ENCODE measurements at places on chromosomes 11 and 22.

DNA sequence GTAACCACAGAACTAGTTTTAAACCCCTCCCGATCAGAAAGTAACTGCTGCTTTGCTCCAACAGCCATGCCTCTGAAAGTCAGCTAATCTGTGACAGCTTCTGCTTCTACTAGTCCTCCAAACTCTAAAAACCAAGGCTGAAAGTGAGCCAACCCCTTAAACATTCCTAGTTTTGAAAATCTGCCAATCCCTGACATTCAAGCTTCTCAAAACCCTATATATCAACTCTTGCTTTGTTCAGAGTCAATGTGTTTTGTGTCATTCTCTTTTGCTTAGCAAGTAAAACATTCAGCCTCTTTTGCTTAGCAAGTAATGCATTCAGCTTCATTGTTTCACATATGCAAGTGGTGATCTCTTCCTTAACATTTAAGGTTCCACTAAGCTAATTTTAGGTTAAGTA, 56.9 kb downstream of the ATG16L2 start:
- no peak for DNase-seq

DNA sequence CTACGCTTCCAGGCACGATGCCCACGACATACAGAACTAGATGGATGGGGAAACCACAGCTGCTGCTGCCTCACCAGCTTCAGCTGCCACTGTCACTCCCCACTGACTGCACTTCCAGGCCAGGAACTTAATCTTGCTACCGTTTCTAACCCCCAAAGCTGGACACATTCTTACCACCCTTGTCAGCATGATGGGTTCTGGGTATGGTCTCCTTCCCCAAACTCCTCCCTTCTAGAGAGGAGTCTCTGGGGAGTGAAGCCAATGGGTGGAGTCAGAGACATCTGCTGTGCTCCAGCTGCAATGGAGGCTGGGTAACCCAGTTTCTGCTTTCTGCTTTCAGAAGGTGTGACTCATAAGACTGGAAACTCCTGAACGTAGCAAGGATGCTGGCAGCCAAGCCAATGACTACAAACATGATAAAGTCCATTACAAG, 87.0 kb upstream of the THY1 start:
- no peak for DNase-seq

DNA sequence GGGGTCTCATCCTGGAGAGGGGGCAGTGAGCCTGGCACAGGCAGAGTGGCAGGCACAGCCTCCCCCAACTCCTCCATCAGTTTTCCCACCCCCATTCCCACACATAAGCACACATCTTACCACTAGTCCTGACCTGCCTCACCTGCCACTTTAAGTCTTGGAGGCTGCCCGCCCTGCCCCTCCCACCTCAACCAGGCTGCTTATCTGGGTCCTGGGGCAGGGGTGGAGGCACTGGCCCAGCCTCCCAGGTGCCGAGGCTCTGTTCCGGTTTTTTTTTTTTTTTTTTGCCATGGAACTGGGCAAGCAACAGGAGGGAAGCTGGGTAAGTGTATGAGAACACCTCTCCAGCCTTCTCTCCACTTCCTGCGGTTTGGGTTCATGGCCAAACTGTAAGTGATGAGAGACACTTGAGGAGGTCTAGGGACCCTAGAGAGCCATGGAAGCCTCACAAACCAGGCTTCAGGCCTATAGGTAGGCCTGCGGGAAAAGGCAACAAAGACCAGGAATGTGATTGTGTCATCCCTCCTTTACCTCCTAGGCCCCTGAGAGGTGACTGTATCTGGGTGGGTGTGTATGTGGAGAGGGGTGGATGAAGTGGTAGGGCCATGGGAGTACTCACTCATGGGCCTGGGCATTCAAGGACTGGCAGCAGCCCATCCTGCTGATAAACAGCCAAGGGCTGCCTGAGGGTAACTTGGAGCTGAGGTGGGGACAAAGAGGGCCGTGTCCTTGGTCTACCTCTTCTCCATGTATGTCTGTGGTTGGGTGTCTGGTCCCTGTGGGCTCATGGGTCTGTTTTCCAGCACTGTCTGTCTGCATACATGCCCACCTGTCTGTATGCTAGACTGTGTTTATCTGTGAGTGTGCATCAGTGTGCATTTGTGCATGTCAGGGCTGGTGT, 22.6 kb downstream of the PHLDB1 start:
- DNase-seq: no peak

- DNase-seq: no peak
Measured at GRCh38 chr22:47163856-47164513, 401.5 kb downstream of the TBC1D22A start.

DNA sequence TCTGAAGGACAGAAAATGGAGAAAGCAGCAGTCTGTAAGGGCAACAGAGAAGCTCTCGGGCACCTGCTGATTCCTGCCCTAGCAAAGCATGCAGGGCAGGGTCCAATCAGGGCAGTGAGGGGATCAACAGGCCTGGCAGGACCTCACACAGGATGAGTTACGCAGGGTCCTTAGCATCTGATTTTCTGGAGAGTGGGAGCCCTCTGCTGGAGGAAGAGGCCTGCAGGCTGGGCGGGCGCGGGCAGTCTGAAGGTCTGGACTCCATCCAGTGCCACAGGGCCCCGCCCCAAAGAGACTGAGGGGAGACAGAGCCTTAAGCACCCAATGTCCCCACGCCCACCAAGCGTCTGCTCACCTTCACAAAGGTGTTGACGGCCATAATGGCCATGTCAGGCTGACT, 28.9 kb downstream of the AP1B1 start:
- DNase-seq: no peak

DNA sequence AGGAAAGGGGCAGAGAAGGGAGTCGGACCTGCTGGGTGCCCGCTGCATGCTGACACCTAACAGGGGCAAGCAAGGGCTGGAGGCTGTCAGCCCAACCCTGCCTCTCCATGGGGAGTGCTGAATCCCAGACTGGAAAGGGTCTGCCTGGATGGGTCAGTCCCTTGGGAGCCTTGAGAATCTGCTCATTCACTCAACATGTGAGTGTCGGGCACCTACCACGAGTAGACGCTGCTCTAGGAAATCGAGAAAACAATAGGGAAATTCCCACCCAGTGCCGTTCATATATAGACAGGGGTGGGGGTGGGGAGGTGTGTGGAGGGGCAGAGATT, 4.4 kb upstream of the CTSD start:
- DNase-seq: no peak

- DNase-seq: no peak
Measured at GRCh38 chr22:42399315-42400271, 32.6 kb downstream of the NFAM1 start.

DNA sequence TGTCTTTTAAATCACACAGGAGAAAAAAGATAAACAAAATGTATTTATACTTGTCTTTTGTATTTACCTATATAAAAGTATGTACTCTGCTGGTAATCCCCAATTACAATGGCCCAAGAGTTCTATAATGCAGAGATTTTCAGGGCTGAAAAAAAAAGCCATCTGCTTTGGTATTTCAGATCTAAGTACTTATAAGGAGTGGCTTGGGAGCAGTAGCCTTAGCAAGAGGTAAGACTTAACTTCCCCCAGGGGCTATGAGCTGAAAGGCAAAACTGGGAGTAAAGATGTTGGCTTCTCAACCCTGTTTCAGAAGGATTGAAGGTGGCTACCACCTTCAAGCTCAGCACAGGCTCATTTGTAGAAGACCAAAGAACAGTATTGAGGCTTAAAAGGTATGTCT, 35.3 kb upstream of the EP300 start:
- no peak for DNase-seq

DNA sequence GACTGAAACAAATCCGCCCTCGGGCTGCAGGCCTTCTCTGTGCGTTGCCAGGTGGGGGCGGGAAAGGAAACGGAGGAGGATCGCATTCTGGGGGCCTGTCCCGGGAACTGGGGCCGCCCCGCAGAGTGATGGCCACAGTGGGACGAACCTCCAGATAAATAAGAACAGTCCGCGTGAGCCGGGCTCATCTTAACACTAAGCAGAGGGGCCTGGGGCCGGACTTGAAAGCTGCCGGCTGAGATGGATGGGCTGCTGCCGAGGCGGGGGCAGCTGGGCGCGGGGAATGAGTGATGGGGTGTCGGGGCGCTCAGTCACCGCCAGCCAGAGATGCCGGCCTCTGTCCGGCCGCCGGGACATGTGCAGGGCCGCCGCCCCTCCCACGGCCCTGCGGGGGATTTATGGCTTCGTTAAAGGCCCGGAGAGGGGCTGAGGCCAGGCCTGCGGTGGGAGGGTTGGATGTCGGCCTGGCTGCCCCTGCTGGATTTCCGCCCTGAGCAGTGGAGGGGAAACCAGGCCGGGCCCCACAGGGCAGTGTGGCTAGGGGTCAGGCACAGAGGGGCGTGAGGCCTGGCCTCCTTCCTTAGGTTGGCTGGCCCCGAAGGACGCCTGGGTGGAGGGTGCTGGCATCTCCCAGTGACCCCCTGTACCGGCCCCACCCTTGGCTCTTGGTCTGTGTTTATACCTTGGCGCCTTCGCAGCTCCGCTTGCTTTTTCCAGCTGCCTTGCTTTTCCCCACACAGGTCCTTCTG, 45.3 kb upstream of the CD82 start:
- no peak for DNase-seq

DNA sequence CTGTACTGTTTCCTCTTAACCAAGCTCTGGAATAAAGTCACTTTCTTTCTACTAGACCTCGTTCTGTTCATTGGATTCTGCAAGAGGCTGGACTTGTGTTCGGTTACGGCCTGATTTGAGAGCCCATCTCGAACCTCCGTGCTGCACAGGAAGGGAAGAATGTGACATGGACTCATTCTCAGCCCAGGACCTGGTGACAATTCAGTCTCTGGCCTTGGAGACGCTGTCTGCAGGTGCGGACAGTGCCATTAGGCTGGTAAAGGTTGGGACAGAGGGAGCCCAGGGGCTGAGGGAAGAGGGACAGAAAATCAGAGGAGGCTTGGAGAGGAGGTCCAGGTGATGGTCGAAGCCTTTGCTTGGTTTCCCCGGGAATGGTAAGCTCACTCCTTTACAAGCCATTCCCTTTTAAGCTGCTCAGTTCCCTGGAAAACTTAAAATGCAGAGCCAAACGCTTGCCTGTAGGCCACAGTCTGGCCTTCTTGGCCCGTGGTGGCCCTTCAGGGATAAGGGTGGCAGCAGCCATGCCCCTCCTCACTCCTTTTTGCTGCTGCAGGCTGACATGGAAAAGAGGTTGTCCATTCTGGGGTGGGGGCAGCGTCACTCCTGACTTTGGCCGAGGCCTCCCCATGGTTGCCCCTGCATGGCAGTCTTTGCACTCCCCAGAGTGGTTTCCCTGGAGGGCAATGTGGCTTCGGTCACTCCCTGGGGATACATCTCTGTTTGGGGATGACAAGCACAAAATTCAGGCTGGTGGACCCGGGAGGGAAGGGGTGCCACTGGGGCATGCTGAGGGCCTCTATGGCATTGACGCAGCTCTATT, 52.3 kb downstream of the SHISAL1 start:
- DNase-seq: no peak

- DNase-seq: no peak
Measured at GRCh38 chr11:57386178-57386940, 4.1 kb downstream of the PRG2 start.

GRCh38 chr11:106389101-106389500, 311.6 kb downstream of the AASDHPPT start:
- DNase-seq: no peak

DNA sequence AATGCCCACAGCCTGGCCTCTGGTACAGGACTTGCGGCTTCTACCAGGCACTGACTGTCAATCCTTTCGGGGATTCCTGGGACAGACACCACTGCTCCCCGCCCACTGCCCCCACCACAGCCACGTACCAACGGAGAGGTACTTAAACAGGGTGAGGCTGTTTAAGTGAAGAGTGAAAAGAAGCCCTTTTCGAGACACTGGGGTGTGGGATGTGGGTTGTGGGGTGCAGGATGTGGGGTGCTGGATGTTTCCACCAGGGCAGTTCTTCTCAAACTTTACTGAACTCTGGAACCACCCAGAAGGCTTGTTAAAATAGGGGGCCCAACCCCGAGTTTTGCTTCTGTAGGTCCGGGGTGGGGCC, 34.2 kb upstream of the PRR5 start:
- DNase-seq: no peak

GRCh38 chr11:102226702-102227490, 90.4 kb upstream of the BIRC3 start:
- no peak for DNase-seq

DNA sequence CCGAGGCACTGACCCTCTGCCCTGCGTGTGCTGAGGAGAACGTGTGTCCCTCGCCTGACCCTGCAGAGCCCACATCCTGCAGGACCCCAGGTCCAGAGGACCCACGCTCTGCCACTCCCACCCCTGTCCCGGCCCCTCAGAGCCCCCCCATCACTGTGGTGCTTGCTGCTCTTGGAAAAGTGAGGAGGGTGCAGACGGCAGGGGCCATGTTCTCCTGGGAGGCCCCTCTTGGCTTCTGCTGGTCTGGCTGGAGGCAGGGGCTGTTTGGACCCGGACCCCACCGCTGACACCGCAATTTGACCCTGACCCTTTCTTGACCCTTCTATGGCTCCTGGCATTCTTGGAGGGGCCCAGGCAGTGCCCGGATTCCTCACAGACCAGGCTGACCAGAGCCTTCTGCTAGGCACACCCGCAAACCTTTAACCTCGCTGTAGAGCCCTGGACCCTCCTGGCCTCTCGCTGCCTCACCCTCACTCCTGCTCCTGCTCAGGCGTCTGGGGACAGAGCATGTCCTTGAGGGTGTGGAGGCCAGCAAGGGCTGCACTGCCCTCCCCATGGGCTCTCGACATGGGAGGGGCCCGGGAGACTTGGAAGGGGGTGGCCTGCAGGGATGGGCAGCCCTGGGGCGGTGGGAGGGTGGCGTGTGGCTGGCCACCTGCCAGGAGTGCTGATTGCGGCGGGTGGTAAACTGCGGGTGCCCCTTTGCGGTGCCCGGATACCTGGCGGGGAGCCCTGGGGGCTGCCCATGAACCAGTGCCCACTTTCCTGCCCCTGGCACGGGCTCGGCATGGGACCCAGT, 37.0 kb upstream of the MUC5AC start:
- no peak for DNase-seq

- no peak for DNase-seq
Measured at GRCh38 chr22:43172191-43172590, 14.7 kb downstream of the TTLL12 start.

- DNase-seq: no peak
Measured at GRCh38 chr11:1516273-1517067, 29.9 kb upstream of the MOB2 start.

DNA sequence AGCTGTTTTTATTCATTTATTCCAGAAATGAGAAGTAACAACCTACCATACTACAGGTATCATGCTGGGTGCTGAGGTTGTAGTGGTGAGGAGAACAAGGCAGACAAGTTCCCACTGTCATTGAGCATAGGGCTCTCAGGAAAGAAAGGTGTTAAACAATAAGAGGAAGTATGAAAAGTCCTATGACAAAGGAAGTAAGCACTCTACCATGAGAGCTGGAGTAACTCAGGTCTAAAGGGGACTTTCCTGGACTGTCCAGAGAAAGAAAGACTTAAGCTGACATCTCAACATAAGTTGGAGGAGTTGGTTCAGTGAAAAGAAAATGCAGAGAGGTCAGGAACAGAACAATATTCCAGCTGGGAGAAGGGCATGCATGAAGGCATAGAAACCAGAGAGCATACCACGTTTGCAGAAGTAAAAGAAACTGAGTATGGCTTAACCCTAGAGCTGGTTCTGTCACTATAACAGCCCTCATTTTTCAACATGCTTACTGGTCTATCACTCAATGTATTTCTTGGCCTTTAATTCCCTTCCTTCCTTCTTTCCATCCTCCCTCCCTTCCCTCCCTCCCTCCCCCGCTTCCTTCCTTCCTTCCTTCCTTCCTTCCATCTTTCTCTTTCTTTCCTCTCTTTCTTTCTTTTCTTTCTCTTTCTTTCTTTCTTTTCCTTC, 137.8 kb upstream of the BDNF start:
- DNase-seq: no peak

GRCh38 chr11:75262436-75262835, 21.9 kb downstream of the TPBGL start:
- DNase-seq: no peak

GRCh38 chr22:44076825-44077224, 52.7 kb downstream of the PARVB start:
- DNase-seq: no peak

GRCh38 chr11:95512682-95513081, 276.9 kb downstream of the FAM76B start:
- no peak for DNase-seq

Data from cortex of kidney (tissue), 1 donor.